ENCODE measurements at places on chromosomes 2 and 18.

DNA sequence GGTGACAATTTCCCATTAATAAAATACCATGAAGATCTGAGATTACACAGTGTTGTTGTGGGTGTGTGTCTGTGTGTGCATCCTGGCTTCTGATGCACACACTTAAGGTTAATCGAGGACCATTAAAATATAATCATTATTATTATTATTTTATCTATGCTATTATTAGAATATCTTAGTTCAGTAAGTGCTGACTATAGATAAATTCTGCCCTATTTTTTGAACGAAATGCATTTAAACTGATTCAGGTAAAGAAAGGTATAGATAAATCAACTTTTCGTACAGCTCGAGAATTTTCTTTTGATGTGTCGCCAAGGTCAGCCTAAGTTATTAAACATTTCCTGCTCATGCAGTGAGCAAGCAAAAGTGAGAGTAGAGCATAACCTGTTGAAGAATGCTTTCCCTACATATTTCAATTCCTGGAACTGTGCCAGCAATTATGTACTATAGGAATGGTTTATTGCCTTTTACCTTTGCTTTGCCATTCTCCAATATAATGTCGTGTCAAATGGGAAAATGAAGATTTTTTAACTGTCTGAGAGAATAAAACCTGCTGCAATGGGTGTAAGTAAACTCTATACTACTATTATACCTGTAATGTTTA is 25.8 kb downstream of the KCNJ3 start:
- H3K4me3 ChIP-seq: no peak overlapping the region
- H3K4me1 ChIP-seq: no peaks in the 10 kb centered on the region
- H3K27me3 ChIP-seq: no peaks in the 10 kb centered on the region
- no peak overlapping the region for H3K27ac ChIP-seq
- no peak for DNase-seq

DNA sequence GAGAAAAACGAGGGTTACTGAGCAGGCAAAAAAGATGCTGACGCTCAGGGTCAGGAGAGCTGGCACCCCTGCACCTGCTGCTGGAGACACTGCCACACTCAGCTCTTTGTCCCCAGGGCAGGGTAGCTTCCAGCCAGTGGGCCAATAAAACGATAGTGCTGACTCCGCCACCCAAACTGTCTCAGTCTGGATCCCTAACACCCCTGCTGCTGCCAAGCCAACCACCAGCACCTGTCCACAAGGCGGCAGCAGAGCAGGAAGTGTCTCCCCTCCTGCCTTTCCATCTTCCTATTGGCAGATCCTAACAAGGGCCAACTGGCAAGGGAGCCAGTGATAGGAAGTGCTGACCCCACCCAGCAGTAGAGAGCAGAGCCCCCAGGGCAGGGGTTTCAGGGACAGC is 531.5 kb upstream of the SALL3 start:
- no peak for DNase-seq
- no peak overlapping the region for H3K4me3 ChIP-seq
- no peaks in the 10 kb centered on the region for H3K4me1 ChIP-seq
- H3K36me3 ChIP-seq: no peaks in the 10 kb centered on the region

- no peak for DNase-seq
- no peak overlapping the region for H3K4me3 ChIP-seq
- peaks cover 3% of the 10 kb centered on the region for H3K36me3 ChIP-seq
- no peak overlapping the region for H3K27ac ChIP-seq
Measured at GRCh38 chr2:241381872-241382271, 25.8 kb downstream of the FARP2 start.

GRCh38 chr2:148819019-148819585 is 55.9 kb upstream of the KIF5C start:
- no peaks in the 10 kb centered on the region for H3K36me3 ChIP-seq
- DNase-seq: no peak
- no peaks in the 10 kb centered on the region for H3K27me3 ChIP-seq
- no peak overlapping the region for H3K27ac ChIP-seq

DNA sequence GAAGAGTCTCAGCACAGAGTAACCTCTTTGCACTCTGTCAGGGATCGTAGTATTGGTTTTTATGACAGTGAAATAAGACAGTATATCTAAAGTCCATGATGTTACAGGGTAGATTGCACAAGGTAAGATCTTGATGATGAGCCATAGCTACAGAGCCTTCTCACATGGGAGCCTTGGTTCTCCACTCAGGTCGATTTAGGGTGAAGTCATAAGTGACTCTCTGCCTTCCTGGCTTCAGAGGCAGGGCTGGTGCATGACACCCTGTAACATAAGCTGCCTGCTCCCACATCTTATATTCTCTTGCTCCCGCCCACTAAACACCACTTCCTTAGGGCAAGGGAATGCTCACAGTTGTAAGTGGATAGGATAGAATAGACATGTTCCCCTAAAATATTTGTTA is 13.3 kb downstream of the DAPL1 start:
- H3K27ac ChIP-seq: no peak overlapping the region
- H3K36me3 ChIP-seq: no peaks in the 10 kb centered on the region
- no peak overlapping the region for H3K4me3 ChIP-seq

GRCh38 chr18:14086458-14087231 is 45.6 kb downstream of the ZNF519 start:
- H3K4me1 ChIP-seq: no peaks in the 10 kb centered on the region
- no peak overlapping the region for H3K27ac ChIP-seq
- H3K27me3 ChIP-seq: no peaks in the 10 kb centered on the region
- H3K4me3 ChIP-seq: no peak overlapping the region

DNA sequence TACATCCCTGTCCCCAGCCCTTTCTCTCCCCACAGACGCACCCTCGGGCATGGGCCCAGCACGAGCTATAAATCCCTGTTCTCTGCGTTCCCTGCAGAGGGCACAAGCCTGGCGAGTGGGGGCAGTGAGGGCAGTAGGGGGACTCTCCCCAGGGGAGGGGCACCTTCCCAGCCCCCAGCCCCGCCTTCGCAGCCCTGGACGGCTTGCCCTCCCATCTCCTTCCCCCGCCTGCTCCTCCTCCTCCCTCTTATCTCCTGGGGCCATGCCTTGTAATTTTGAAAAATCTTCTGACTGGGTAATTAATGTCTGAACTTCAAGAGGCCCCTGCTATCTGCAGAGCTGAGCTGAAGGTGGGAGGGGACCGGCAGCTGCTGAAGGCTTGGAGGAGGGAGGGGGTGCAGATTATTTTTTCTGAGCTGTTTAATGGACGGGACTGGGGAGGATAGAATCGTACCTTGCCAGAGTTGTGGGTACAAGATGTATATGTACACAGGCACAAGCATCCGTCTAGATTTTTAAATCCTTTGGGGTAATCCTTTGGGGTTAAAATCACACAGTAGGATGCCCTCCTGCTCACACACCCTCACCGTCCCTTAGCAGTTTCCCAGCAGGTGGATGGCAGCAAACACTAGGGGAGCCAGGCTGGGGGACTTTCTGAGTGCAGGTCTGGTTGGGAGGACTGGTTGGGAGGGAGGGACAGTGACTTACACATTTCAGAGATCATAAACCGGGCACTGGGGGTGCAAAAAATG is 121.9 kb downstream of the SMAD7 start:
- H3K4me1 ChIP-seq: peaks cover 42% of the 10 kb centered on the region
- no peaks in the 10 kb centered on the region for H3K27me3 ChIP-seq
- H3K36me3 ChIP-seq: no peaks in the 10 kb centered on the region
- DNase-seq: peak; percentile 77
- H3K4me3 ChIP-seq: no peak overlapping the region

DNA sequence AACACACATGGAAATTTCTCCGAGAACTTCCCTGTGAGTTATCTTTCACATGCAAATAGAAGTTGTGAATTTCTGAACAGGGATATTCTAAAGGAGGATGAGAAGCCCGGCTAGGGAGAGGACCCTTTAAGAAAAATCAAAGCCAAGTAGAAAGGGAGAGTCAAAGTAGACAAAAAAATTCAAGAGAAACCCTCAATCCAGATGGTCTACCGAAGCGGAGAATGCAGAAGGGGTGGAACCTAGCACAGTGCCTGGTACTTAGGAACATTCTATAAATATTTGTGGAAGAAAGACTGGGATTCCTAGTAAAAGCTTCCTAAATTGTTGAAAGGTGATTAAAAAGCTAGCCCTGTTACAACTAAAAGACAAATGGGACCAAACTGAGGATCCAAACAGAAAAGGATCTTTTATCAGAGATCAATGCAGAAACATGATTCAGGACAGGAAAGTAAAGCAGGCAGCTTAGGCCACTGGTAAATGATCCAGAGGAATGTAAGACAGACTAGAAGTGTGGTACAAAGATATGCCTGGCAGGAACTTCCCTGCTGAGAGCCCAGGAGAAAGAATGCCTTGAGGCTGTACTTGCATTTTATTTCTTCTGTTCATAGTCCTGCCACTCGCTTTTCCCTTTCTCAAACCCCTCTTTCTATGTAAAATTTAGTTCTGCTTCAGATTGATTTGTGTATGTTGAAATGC is 19.5 kb upstream of the GLS start:
- H3K4me1 ChIP-seq: no peaks in the 10 kb centered on the region
- no peak for DNase-seq
- H3K27ac ChIP-seq: no peak overlapping the region
- no peak overlapping the region for H3K4me3 ChIP-seq
- H3K36me3 ChIP-seq: no peaks in the 10 kb centered on the region

Data from kidney (tissue), 22 donors.